Left ventricle myocardium superior (tissue), 1 donor: ENCODE measurements at places on chromosomes 3 and 15. TPM values are rescaled to one million over a fixed set of nuclear protein-coding genes. Genes with fewer than 3 reads are reported as not detected.

DNA sequence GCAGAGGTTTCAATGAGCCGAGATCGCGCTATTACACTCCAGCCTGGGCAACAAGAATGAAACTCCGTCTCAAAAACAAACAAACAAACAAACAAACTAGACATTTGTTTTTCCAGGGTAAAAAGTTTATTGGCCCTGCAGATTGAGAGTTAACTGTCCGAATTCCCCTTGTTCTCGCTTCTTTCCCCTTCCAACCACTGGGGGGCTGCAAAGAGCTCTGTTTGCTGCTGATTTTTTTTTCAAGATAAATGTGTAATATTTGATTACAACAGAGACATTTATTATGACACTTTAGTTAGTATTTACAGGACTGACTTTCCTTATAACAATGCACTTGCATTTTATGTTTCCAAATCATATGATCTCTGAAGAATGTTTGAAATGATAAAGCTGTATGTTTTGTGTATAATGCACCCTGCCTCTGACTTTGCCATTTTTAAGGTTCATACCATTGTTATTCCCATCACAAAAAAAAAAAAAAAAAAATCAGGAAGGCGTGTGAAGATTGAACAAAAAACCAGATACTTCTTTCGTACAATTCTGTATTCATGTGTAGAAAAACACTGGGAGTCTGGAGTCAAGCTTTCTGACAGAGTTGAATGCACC is 2.8 kb downstream of the CLSTN2 start:
- peak; percentile 33 for DNase-seq

GRCh38 chr3:33217866-33218445 is 654 bp downstream of the SUSD5 start:
- DNase-seq = no peak

The FBXO40 gene
- 228 TPM for total RNA-seq

The CKMT1A gene
- total RNA-seq = 0.22 TPM

- no peak for DNase-seq
Observed at GRCh38 chr3:189458528-189458927, 172.7 kb upstream of the TP63 start.
